ENCODE measurements at places on chromosomes 1 and 21. TPM values are rescaled to one million over a fixed set of nuclear protein-coding genes. Genes with fewer than 3 reads are reported as not detected.

DNA sequence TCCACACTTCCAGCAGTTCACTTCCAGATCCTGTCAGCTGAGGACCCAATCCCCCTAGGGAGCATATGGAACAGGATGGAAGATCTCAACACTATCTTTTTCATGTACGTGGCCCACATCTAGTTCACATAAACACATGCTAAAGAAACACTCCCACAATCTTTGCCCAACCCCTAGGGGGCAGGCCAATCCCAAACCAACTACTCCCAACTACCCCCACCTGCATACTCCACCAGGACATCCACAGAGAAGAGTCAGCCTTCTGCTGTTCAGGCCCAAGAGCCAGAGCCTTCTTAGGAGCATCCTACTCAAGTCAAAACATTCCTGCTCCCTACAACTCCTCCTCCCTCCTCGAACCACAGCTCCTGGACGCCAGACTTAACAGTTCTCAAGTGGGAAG, 5.6 kb upstream of the SLC5A9 start:
- DNase-seq: no peak

- DNase-seq: no peak
Observed at GRCh38 chr1:39617488-39618049, 21.9 kb downstream of the HEYL start.

GRCh38 chr1:203537806-203538464, 44.0 kb downstream of the OPTC start:
- DNase-seq: no peak

GRCh38 chr1:76254104-76255030, 179.8 kb downstream of the ST6GALNAC3 start:
- DNase-seq: no peak

- no peak for DNase-seq
Observed at GRCh38 chr1:66400660-66401059, 133.3 kb upstream of the SGIP1 start.

DNA sequence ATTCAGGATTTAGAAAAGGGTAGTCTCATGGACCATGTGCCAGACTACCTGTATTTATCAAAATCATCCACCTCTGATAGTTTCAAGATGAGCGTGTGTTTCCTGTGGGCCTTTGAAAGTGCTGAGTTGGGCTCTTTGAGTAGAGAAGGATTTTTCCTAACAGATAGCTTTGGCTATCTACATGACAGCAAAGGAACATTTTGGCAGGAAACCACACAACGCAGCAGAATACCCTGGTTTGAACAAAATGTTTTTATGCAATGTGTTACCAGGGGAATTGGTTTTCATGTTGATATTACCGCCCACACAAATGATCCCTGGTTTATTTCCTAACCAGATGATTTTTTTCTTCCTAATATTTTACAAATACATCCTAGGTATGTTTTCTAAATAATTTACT, 431.4 kb downstream of the NEGR1 start:
- no peak for DNase-seq

KCNC4 gene
- polyA plus RNA-seq: 2.2 TPM

MATN1 gene
- polyA plus RNA-seq: not detected

SPATA46 gene
- polyA plus RNA-seq: not detected

DMRTA2 gene
- polyA plus RNA-seq: 0.01 TPM

OR10Z1 gene
- not detected for polyA plus RNA-seq

TMEM269 gene
- not detected for polyA plus RNA-seq

Data from keratinocyte (primary cell).